ENCODE measurements at places on chromosomes 1 and 21. TPM values are rescaled to one million over a fixed set of nuclear protein-coding genes. Genes with fewer than 3 reads are reported as not detected.

GRCh38 chr1:246364415-246364941 is 142.6 kb downstream of the SMYD3 start:
- no peak for DNase-seq

SH2D1B gene
- total RNA-seq = not detected

MAN1C1 gene
- 0.79 TPM for total RNA-seq

DNA sequence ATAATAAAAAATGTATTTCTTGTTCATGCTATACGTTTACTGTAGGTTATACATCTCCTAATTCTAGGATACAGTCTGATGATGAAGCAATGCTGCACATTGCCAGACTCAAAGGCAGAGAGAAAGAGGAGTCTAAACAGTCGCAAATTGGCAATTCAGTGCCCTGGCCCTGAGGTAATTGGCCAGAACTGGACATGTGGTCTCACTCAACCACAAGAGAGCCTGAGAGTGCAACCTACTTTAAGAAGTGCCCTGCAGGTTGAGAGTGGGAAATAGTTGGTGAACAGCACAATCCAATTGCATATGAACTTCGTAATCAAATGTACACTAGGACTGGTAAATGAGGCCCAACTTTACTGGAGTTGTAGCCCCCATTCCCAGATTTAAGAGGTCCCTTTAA is 5.0 kb upstream of the SLC35A3 start:
- no peak for DNase-seq

KIF14 gene
- 1.2 TPM for total RNA-seq

GRCh38 chr1:17923666-17924065 is 168.5 kb downstream of the ACTL8 start:
- DNase-seq = no peak

C1orf167 gene
- 0.40 TPM for total RNA-seq

DNA sequence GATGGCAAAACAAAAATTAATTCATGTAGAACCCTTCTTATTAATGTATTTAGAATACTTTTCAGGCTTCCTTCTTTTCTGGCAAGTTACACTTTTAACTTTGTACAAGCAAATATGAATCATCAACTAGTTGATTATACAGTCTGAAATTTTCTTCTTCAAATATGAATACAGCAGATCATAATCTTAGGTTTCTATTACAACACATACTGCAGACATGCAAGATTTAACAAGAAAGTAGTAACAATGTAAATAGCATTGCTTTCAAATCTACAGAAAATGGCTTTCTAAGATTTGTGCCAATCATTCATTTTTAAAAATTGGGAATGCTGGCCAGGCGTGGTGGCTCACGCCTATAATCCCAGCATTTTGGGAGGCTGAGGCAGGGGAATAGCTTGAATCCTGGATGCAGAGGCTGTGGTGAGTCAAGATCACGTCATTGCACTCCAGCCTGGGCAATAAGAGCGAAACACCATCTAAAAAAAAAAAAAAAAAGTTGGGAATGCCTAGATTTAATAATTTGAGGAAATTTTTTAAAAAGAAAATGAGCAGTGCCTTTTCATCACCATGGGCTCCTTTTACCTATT is 68.4 kb upstream of the DPYD start:
- peak; percentile 48 for DNase-seq

GRCh38 chr1:18649693-18650370 is 19.2 kb downstream of the PAX7 start:
- DNase-seq = no peak

- no peak for DNase-seq
These were observed 26.9 kb upstream of the SLC44A3 start for GRCh38 chr1:94793296-94793656.

- DNase-seq = no peak
These were observed 425.3 kb downstream of the USP25 start for GRCh38 chr21:16154951-16155635.

- no peak for DNase-seq
These were observed 107.4 kb upstream of the KIAA1614 start for GRCh38 chr1:180805316-180805715.

- no peak for DNase-seq
These were observed 68.1 kb upstream of the RRP15 start for GRCh38 chr1:218217040-218217439.

- no peak for DNase-seq
These were observed 41.2 kb downstream of the PRAMEF20 start for GRCh38 chr1:13451399-13451965.

GRCh38 chr1:230248016-230248888 is 177.9 kb downstream of the PGBD5 start:
- DNase-seq = no peak

REN gene
- not detected for total RNA-seq

- no peak for DNase-seq
These were observed 53.2 kb downstream of the NCAM2 start for GRCh38 chr21:21051109-21052055.

GRCh38 chr1:39381839-39382238 is 109.6 kb upstream of the BMP8A start:
- peak; percentile 84 for DNase-seq

- DNase-seq = no peak
These were observed 7.9 kb upstream of the AMPD1 start for GRCh38 chr1:114703242-114703641.

DNA sequence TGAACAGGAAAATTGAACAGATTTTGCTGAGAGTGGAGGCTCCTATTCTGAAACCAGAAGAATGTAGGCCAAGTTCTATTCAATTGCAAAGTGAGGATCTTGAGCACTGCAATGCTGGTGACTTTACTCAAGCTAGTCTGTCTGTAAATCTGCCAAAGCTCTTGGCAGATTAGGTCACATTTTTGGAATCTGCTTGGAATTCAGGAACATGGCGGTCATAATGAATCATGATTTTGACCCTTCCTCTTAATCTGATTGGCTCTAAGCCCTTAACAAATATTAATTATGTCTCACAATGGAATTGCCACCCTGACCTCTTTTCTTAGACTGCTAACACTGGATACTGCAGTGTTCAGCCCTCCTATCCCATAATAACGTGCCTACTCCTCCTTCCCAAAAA is 7.2 kb upstream of the GNG12 start:
- peak; percentile 44 for DNase-seq

AZIN2 gene
- total RNA-seq = 0.65 TPM

DNA sequence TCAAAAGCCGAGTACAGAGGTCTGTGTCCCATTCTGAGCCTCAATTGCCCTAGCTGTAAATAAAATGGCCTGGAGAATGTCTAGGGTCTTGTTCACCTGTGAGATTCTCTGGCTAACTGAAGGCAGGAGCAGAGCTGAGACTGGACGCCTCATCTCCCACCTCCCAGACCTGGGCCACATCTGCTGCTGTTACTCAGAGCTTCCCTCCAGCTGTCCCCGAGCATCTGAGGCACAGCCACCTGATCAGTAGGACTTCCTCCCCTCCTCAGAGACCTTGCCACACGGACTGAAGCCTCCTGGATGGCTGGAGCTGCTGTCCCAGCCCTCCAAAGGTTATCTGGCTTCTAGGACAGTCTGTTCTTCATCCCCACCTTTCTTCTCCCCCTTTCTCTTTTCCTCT is 62.4 kb downstream of the TMEM53 start:
- DNase-seq = no peak

All from lung microvascular endothelial cell (primary cell).